WTC11 (cell line): ENCODE measurements at places on chromosomes 4 and X. TPM values are rescaled to one million over a fixed set of nuclear protein-coding genes. Genes with fewer than 3 reads are reported as not detected.

DNA sequence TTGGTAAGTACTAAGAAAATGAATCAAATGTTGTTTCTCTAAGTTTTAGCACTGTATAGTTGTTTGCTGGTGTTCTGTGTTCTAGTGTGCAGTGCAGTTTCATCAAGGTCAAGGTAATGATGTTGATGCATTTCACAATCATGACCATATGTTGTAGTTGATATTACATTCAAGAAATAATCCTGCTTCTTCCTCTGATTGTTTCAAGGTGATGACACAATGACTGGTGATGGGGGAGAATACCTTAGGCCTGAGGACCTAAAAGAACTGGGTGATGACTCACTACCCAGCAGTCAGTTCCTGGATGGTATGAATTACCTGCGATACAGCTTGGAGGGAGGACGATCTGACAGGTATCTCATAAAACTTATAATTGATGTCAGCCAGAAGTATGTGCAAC is 261.6 kb downstream of the ANK2 start:
- no peak for DNase-seq

DNA sequence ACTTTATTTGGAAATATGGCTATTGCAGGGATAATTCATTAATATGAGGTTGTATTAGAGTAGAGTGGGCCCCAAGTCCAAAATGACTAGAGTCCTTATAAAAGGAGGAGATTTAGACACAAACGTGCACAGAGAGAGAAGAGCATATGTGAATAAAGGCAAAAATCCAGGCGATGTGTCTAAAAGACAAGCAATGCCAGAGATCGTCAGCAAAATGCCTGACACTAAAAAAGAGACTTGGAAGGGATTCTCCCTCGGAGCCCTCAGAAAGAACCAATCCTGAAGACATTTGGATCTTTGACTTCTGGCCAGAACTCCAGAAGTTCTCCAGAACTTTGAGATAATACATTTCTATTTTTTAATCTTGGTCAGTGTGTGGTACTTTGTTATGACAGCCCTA is 472.1 kb downstream of the NLGN4X start:
- no peak for DNase-seq

GRCh38 chr4:114318309-114318708 is 280.3 kb upstream of the UGT8 start:
- no peak for DNase-seq

Gene CTAG1B
- not detected in 3 replicates for total RNA-seq

Gene PLCXD1
- total RNA-seq = 131 to 155 TPM (median 150 TPM) in 3 replicates

Gene GSX2
- not detected in 3 replicates for total RNA-seq

DNA sequence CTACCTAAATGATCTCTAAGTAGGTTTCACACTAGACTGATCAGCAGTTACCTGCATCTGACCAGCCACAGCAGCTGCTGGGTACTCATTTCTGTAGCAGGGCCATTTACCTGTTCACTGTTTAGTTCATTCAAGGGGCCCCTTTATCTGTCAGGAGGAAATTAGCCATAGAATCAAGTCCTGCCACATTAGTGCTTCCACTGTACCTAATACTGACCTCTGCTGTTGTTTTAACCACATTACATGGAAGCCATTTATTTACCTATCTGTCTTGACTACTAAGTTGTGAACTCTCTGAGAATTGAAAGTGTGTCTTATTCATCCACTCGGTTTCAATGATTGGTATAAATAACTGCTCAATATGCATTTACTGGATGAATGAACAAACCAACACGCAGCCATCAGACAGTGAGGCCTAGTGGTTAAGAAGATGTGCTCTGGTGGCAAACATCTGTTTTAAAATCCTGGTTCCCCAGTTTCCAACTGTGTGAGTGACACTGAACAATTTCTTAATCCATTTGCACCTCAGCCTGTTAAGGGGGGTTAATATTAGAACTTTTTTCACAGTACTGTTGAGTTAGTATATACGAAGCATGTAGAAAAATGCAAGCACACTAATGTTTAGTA is 30.0 kb upstream of the ANXA5 start:
- DNase-seq = no peak

Gene HDX
- total RNA-seq = 5.4 to 6.3 TPM (median 5.5 TPM) in 3 replicates

DNA sequence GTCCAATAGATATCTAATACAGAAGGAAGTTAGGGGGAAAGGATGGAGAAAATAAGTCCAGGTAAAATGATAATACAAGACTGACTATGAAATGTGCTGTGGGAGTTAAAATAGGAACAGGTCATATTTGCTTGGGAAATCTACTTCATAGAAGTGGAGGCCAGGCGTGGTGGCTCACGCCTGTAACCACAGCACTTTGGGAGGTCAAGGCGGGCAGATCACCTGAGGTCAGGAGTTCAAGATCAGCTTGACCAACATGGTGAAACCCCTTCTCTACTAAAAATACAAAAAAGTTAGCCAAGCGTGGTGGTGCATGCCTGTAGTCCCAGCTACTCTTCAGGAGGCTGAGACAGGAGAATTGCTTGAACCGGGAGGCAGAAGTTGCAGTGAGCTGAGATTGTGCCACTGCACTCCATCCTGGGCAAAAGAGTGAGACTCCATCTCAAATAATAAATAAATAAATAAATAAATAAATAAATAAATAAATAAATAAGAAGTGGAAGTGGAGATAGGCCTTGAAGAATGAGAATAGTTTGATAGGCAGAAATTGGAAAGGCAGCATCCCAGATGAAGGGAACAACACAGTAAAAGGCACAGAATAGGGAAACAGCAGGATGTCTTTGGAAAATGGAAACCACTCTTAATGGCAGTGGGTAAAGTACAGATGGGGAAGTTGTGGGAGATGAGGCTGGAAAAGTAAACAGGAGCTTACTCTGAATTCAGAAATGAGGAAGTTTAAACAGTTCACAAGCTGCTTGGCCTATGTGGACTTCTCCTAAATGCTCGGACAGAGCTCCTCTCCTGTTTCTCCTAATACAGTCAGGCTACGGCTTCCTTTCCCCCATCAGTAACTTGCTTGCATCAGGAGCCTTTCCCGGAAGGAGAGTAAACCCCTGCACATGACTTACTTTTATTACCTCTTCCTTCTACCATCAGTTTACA is 15.1 kb upstream of the GK start:
- DNase-seq = no peak

Gene FRMPD4
- total RNA-seq = 1.1 to 1.4 TPM (median 1.3 TPM) in 3 replicates

Gene TRPC5OS
- total RNA-seq = not detected in 3 replicates

Gene ATOH1
- total RNA-seq = 0.60 to 0.62 TPM (median 0.61 TPM) in 3 replicates

DNA sequence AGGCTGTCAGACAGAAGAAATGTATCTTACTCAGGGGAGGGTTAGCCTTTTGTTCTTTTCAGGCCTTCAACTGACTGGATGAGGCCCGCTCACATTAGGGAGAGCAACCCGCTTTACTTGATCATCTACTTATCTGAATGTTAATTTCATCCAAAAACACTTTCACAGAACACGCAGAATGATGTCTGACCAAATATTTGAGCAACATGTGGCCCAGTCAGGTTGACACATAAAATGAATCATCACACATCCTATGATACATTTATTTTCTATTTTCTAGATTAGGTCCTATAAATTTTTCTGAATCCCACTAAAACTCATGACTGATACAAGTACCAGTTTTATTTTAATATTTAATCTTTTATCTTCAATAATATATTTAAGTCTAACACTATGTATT is 260.3 kb downstream of the IL15 start:
- DNase-seq = no peak

Gene TMPRSS11F
- not detected in 3 replicates for total RNA-seq

DNA sequence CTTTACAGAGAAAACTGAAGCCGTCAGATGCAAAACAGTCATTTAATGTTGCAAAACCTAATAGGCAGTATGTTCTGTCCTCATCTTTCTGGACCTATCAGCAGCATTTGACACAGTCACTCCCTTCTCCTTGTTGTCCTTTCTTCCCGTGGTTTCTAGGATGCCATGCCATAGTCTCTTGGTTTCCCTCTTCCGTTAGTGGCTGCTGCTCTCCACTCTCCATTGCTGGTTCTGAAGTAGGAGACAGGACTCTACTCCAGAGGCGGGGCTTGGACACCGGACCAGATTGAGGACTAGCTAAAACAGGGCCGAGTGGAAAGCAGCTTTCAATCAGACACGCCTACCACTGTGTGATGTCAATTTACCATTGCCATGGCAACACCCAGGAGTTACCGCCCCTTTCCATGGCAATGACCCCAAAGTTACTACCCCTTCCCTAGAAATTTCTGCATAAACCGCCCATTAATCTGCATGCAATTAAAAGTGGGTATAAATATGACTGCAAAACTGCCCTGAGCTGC is 88.8 kb upstream of the CCDC160 start:
- no peak for DNase-seq
